ENCODE measurements at places on chromosomes 7 and 10. TPM values are rescaled to one million over a fixed set of nuclear protein-coding genes. Genes with fewer than 3 reads are reported as not detected.

- DNase-seq, result no peak
Measured at GRCh38 chr7:81506609-81507008, 263.2 kb downstream of the HGF start.

- no peak for DNase-seq
Measured at GRCh38 chr10:63833411-63834060, 312.3 kb downstream of the REEP3 start.

GRCh38 chr7:142808802-142809583, 38.2 kb downstream of the PRSS2 start:
- no peak for DNase-seq

PTCD1 gene
- total RNA-seq, result 3.4 TPM

NUDT5 gene
- total RNA-seq, result 10.5 TPM

LIPK gene
- not detected for total RNA-seq
